ENCODE measurements at places on chromosomes 5 and 9.

DNA sequence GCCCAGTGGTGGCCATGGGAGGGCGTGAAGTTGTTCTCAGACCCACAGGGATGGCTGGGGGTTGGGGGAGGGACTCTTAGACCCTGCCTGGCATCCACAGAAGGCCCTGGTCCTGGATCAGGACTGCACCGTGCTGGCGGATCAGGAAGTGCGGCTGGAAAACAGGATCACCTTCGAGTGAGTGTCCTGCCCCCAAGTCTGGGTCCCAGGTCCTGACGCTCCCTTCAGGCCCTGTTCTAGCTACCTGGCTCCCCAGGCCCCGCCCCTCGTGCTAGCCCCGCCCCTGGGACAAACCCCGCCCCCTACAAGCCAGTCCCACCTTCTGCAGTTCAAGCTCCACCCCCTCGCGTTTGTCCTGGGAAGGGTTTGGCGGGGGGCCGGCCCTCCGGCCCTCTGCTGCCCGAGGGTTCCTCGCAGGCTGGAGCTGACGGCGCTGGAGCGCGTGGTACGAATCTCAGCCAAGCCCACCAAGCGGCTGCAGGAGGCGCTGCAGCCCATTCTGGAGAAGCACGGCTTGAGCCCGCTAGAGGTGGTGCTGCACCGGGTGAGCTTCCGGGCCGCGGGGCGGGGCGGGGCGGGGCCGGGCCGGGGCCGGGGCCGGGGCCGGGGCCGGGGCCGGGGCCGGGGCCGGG lies 12.9 kb downstream of the RGS14 start:
- DNase-seq, result no peak

- DNase-seq, result no peak
These were observed 69.4 kb downstream of the PPIC start for GRCh38 chr5:122967085-122967484.

DNA sequence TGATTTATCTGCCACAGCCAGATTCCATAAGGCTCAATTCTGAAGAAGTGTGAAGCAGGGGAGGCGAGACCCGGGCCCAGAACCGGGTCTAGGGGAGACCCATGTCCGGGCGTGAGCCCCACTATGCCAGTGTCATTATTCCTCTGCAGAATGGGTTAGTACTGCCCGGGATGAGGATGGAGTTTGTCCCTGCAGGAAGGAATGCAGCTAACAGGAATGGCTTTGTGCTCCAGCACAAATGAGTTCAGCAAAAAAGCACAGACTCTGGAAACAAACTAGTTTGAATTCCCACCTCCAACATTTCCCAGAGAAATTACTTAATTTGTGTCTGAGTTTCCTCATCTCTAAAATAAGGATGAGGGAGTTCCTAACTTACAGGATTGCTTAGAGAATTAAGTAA lies 202.9 kb downstream of the SYK start:
- no peak for DNase-seq

GRCh38 chr5:142326480-142326938 lies 1.7 kb upstream of the SPRY4 start:
- DNase-seq, result no peak

- no peak for DNase-seq
These were observed 1056.5 kb upstream of the EDIL3 start for GRCh38 chr5:85441156-85441555.

DNA sequence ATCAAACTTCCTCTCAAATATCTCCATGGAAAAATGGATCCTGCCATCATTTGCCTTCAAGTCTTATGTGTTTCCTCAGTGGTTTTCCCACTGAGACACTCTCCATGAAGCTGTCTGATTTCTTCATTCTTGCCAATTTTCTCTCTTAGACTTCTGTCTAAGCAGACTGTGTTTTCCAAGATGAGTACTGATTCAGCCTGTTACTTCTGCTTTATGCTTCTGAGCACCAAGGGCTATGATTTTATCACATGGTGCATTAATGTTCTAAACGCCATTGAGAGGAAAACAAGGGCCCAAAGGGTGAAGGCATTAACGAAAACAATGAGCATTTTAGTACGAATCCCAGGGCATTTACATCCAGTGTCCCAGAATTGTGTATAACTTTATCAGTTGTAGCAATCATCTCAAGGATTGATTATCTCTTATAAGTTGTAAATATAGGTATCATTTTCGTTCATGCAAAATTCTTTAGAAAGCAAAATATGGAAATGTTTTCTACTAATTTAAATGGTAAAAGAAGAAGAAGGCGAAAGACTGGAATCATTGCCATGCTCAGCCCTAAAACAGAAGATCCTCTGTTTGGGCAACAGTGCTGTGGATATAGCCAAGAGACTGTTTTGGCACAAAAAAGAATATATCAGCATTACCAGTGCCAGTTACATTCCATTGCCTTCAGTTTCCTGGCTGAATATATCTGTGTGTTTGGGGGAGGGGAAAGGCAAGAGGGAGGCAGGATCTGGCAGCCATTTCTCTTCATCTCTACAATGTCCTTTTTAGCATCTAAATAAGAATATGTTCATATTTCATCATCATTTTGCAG lies 537.6 kb downstream of the ANXA1 start:
- DNase-seq, result no peak

DNA sequence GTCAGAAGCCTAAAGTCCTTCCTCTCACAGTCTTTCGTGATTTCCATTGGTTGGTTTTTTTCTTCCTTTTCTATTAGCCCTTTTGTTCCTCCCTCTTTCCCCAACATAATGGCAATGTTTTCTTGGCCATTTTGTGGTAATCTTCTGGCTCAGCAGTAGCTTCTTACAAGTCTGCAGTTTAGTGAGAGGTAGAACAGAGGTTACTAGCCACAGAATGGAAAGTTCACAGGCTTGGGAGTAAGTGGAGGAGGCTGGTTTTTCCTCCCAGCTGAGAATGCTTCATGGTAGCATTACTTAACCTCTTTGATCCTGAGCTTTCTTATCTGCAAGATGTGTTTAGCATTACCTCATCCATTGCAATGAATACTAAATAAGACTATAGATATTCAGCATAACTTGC lies 346.9 kb downstream of the NFIB start:
- no peak for DNase-seq

DNA sequence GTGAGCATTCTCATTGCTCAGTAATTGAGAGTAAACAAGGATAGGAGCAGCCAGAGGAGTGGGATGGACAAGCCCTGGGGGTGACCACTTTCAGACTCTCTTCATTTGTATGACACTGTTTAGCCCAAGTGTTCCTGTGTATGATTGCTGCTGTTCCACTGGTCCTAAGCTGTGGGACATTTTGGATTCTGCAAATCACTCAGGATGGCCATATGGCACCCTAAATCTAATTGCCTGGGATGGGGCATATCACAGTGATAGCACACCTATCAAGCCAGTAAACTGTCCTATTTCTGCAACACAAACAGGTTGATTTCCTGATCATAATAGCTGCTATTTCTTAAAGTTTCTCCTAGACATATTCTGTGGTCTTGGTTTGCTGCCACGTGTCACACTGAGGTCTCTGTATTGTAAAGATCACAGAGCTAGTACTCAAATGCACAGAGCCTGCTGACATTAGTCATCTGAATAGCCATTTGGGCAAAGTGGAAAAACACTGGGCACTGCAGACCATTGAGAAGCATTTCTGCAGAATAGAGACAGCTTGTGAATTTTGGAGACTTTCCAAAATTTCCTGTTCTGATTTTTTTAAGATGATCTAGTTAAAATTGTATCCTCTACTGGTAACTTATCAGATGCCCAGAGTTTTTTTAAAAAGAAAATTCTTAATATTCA lies 320.2 kb downstream of the RFX3 start:
- DNase-seq, result no peak

- DNase-seq, result no peak
These were observed 15.1 kb upstream of the TNFSF15 start for GRCh38 chr9:114820776-114821501.

DNA sequence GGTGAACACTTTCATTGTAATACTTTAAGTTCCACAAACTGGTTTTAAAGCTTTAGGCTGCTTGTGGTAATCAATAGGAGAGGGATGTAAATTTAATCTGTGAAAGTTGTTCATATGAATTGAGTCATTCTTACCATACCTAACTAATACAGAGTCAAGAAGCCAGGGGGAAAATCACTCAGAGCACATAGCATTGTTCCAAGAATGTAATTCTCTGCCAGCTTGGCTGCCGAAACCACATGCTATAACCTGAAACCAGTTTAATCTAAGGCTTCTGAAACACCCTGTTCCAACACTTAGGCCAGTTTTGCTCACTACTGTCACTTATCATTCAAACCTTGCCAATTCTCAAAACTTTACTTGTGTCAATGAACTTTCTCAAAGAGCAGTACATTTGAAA lies 528.8 kb upstream of the GRAMD2B start:
- no peak for DNase-seq
